Liver (tissue), 10 donors: ENCODE measurements at places on chromosomes 16 and 17. TPM values are rescaled to one million over a fixed set of nuclear protein-coding genes. Genes with fewer than 3 reads are reported as not detected.

GRCh38 chr17:39659279-39660010 lies 5.7 kb upstream of the TCAP start:
- DNase-seq, result no peak

GRCh38 chr17:12554251-12554650 lies 111.4 kb upstream of the MYOCD start:
- DNase-seq, result no peak

DNA sequence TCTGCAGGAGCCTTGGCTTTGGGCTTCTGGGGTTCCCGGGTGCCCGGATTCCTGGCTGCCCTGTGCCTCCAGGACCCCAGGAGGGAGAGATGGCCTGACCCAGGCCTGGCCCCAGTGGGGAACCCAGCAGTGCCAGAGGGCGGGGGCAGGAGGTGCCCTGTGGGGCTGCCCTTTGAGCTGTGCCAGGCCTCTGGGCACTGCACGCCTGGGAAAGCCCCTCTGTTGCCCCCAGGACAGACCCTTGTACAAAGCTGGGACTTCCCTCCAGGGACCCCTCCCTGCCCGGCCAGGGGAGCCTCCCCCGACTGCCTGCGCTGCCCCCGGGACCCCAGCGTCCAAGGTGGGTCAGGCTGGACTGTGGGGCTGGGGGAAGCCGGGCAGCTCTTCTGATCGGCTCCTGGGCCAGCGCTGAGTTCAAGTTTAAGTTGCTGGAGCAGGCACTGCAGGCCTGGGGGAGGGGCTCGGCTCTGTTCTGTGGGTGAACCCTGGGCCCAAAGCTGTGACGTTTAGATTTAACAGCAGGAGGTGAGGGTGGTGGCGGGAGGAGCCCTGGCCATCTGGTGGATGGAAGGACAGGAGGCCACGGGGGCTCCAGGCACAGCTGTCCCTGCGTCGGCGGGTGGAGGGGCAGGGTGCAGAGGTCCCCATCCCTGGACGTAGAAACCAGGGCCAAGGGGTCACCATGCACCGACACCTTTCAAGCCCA lies 27.6 kb upstream of the C1QTNF8 start:
- DNase-seq, result no peak

GRCh38 chr17:19876529-19877161 lies 8.9 kb upstream of the ULK2 start:
- no peak for DNase-seq

GRCh38 chr17:3935140-3935542 lies 18.9 kb upstream of the P2RX1 start:
- peak; percentile 63 for DNase-seq

DNA sequence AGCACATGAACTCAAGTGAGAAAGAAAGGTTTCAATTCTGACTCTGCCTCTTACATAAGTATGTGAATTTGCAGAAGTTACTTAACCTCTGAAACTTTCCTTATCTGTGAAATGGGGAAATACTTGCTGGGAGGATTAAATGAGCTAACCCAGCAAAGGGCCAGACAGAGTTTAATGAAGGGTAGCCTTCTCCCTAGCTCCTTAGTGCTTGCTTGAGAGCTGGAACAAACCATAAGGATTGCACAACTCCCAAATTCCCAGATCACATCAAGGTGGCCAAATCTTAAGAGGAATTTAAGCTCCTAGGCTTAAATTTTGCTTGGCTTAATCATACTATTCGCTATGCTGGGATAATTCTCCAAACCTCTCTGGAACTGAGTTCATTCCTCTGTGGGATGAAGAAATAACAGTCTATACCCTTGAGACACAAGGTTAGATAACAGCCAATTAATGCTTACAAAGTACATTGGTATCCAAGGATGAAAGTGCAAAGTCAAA lies 11.8 kb upstream of the WSB1 start:
- no peak for DNase-seq

- DNase-seq, result no peak
Measured at GRCh38 chr17:75194879-75195278, 10.6 kb upstream of the NUP85 start.

GRCh38 chr17:17131839-17132238 lies 74.3 kb downstream of the PLD6 start:
- DNase-seq, result no peak

GRCh38 chr16:57878586-57878985 lies 76.3 kb upstream of the KIFC3 start:
- no peak for DNase-seq

GRCh38 chr17:13008461-13008860 lies 9.4 kb downstream of the ELAC2 start:
- DNase-seq, result no peak

Gene WSCD1
- 0.95 TPM for polyA plus RNA-seq

Gene TBC1D28
- not detected for polyA plus RNA-seq

Gene TPSAB1
- 10.8 TPM for polyA plus RNA-seq

Gene PAM16
- 35.3 TPM for polyA plus RNA-seq
